Left lobe of liver (tissue), 2 donors: ENCODE measurements at places on chromosomes 2 and 18.

- DNase-seq, result no peak
Observed at GRCh38 chr2:102893870-102894269, 132.0 kb downstream of the TMEM182 start.

DNA sequence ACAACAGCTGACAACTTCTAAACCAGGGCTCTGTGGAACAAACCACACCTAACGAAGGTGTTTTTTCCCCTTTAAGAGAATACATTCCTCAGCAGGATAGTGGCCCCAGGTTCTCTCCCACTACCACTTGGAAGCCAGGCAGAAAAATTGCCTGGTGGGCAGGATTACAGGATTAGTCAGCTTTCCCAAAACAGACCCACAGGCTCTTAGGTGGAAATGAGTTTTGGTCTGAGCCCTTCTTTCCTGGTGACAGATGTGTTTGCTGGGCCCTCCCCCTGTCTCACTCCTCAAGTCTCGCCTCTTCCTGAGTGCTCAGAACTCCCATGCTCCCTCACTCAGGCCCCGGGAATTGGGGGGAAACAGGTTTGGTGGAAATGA, 139.4 kb upstream of the HAAO start:
- no peak for DNase-seq

DNA sequence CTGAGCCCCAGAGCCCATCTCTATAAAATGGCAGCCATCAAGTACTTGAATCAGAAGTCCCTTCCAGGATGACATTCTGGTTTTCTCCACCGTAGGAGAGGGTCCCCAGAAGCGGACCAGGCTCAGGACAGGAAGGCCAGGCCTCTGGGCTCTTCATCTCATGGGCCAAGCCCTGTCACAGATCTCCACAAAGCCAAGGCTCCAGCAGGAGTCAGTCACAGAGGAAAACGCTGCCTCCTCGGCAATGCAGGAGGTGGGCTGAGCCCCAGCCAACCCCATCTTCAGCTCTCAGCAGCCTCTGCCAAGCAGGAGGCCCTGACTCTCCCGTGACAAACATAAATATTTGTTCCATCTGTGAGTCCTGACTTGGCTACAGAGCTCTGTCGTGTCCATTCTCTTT, 39.4 kb upstream of the GPAT2 start:
- no peak for DNase-seq

DNA sequence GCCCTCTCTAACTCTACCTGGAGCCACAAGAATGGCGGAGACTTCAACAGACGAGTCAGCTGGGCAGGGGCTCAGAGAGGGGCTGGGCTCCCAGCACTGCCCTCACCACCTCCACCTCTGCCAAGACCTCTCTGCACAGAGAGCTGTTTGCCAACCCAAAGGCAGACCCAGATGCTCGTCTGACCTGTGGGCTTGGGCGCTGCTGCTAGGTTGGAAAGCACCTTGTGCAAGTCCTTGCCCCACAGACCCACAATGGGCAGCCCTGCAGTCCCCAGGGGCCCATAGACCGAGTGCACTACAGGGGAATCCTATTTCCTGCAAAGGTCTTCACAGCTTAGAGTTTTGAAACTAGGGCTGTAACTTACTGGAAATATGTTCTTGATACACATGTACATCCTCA, 13.3 kb downstream of the ACKR3 start:
- DNase-seq, result no peak

GRCh38 chr2:175398848-175399247, 217.3 kb upstream of the ATP5MC3 start:
- no peak for DNase-seq

DNA sequence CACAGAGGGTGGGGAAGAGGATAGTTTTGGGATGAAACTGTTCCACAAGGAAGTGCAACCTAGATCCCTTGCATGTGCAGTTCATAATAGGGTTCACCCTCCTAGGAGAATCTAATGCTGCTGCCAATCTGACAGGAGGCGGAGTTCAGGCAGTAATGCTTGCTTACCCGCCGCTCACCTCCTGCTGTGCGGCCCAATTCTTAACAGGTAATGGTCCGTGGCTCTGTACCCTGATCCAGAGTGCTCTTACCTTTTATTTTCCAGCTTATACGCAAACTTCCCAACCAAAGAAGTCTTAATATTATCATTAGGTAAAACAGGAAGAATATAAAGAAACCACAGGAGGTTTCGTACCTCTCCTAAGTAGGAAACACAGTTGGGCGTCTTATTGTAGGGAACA, 82.7 kb upstream of the CD302 start:
- no peak for DNase-seq

GRCh38 chr2:173393186-173393585, 38.5 kb downstream of the CDCA7 start:
- DNase-seq, result no peak

DNA sequence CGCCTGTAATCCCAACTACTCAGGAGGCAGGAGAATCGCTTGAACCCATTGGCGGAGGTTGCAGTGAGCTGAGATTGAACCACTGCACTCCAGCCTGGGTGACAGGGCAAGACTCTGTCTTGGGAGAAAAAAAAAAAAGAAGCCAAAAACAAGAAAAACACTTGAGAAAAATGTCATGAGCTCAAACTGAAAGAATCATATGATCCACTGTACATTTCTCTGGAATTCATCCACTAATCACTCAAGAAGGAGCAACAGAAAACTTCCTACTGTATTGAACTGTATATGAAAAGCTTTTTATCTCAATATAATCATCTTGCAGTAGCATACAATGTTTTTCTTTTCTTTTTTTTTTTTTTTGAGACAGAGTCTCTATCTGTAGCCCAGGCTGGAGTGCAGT, 40.4 kb downstream of the EPG5 start:
- no peak for DNase-seq
